ENCODE measurements at places on chromosomes 5 and 9.

GRCh38 chr5:174727794-174728680, 3.7 kb downstream of the MSX2 start:
- H3K27ac ChIP-seq, result no peak overlapping the region
- no peaks in the 10 kb centered on the region for H3K36me3 ChIP-seq
- no peak for DNase-seq
- peaks cover 24% of the 10 kb centered on the region for H3K27me3 ChIP-seq

DNA sequence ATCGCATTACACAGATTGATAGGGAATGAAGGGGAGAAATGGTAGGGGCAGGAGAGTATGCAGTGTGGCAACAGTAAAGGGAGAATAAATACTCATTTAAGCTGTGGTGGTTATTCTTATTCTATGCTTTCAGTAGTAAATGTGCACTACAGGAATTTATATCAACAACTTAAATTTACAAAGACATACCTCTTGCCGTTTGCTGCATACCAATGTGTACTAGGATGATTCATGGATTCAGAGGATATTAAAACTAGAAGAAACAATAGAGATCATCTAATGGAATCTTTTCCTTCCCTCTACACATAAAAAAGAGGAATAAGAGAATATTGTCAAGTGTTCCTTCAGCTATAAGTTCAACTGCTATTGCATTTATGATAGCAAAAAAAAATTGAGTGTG, 103.3 kb upstream of the RASA1 start:
- no peak overlapping the region for H3K27ac ChIP-seq
- H3K36me3 ChIP-seq, result no peaks in the 10 kb centered on the region
- H3K4me1 ChIP-seq, result no peaks in the 10 kb centered on the region
- no peak overlapping the region for H3K4me3 ChIP-seq
- H3K27me3 ChIP-seq, result no peaks in the 10 kb centered on the region
- no peak for DNase-seq

GRCh38 chr9:36148311-36149051, 11.9 kb downstream of the GLIPR2 start:
- H3K27ac ChIP-seq, result peak overlapping the region; percentile 73
- H3K27me3 ChIP-seq, result no peaks in the 10 kb centered on the region
- peak; percentile 61 for DNase-seq
- no peaks in the 10 kb centered on the region for H3K36me3 ChIP-seq
- no peak overlapping the region for H3K4me3 ChIP-seq
- peaks cover 100% of the 10 kb centered on the region for H3K4me1 ChIP-seq

- peaks cover 4% of the 10 kb centered on the region for H3K4me1 ChIP-seq
- no peaks in the 10 kb centered on the region for H3K27me3 ChIP-seq
- no peak overlapping the region for H3K4me3 ChIP-seq
- peak; percentile 67 for DNase-seq
These were observed 14.1 kb upstream of the SFXN1 start for GRCh38 chr5:175464074-175464941.

GRCh38 chr5:7606840-7607465, 211.0 kb downstream of the ADCY2 start:
- no peaks in the 10 kb centered on the region for H3K4me1 ChIP-seq
- H3K36me3 ChIP-seq, result no peaks in the 10 kb centered on the region
- H3K27me3 ChIP-seq, result no peaks in the 10 kb centered on the region
- no peak overlapping the region for H3K27ac ChIP-seq

DNA sequence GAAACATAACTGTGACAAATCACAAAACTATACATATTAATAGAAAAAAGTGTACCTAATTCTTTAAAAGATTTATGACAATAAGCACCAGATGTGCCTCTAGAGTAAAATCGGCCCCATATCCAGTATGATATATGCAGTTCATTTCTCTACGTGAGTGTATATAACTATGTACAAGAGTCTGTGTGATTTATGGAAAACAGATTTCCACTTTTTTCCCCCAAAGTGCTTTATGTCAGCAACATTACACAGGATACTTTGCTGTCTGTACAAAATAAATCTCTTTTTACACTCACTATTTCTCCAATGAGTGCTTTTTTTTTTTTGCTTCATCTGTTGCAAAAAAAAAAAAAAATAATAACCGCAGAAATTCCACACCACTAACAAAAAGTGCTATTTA, 298.8 kb upstream of the RFX3 start:
- H3K27ac ChIP-seq, result no peak overlapping the region
- no peaks in the 10 kb centered on the region for H3K4me1 ChIP-seq
- no peak for DNase-seq
- no peaks in the 10 kb centered on the region for H3K36me3 ChIP-seq
- H3K4me3 ChIP-seq, result no peak overlapping the region

DNA sequence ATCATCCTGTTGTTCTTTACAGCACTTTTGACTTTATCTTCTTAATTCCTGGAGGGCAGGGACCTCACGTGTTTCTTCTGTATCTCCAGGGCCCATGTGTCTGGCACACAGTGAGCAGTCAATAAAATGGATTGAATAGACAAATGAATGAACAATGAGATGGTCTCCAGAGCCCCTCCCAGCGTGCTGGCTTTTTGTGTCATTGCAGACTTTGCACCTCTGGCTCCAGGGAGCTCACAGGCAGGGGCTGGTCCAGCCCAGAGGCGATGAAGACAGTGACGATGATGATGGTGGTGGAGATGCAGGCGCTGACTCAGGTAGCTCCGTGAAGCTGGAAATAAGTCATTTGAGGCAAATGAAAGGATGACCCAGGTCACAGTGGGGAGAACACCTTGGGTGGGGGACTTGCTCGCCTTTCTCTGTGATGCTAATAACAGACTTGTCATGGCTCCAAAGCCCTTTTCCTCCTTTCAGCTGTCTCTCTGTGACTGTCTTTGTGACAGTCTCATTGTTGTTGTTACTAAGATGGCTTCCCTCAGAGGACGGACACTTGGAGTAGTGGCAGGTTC, 30.4 kb upstream of the FABP6 start:
- H3K27ac ChIP-seq, result no peak overlapping the region
- no peaks in the 10 kb centered on the region for H3K27me3 ChIP-seq
- H3K4me1 ChIP-seq, result peaks cover 14% of the 10 kb centered on the region
- no peaks in the 10 kb centered on the region for H3K36me3 ChIP-seq
- no peak for DNase-seq
- H3K4me3 ChIP-seq, result no peak overlapping the region

GRCh38 chr5:78203815-78204214, 90.7 kb downstream of the AP3B1 start:
- H3K4me1 ChIP-seq, result no peaks in the 10 kb centered on the region
- DNase-seq, result no peak
- no peak overlapping the region for H3K27ac ChIP-seq
- no peaks in the 10 kb centered on the region for H3K27me3 ChIP-seq

DNA sequence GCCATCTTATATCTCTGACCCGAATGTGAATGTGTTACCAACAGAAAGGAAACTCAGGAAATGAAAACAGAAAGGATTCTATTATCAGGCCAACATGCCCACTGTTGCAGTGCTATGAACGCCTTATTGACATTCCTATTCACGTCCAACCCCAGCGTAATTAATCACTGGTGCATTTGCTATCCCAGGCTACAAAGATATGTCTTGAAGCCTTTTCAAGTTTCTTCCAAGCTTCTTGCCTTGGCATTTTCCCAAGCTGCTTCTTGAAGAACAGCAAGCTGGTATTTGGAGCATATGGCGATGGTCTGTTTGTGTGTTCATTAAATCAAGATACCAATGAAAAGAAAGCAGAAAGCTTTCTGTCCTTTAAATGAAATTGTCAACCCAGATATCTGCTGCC, 579.2 kb upstream of the ZNF462 start:
- H3K27me3 ChIP-seq, result no peaks in the 10 kb centered on the region
- no peak overlapping the region for H3K27ac ChIP-seq
- no peak overlapping the region for H3K4me3 ChIP-seq
- H3K4me1 ChIP-seq, result no peaks in the 10 kb centered on the region

GRCh38 chr5:131661933-131662332, 26.9 kb upstream of the RAPGEF6 start:
- no peak for DNase-seq
- no peak overlapping the region for H3K27ac ChIP-seq
- H3K4me3 ChIP-seq, result no peak overlapping the region

DNA sequence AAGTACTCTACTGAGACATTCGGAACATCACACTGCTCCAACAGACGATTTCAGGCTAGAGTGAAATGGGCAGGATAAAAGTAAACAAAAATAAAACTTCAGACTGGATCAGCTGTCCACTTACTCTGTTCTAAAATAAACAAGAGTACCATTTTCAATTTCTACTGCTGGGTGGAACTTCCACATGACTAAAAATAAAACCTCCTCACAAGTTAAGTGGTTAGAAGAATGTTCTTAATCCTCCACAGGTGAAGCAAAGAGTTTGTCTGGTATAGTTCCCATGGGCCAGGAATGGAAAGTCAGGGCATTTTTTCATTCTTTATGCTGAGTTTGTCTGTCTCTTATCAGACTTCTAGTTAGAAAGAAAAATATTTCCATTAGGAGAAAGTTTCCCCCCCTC, 15.7 kb downstream of the NUDT12 start:
- no peak overlapping the region for H3K4me3 ChIP-seq
- H3K27ac ChIP-seq, result no peak overlapping the region
- no peaks in the 10 kb centered on the region for H3K27me3 ChIP-seq

GRCh38 chr5:107341376-107342084, 329.2 kb downstream of the EFNA5 start:
- H3K27me3 ChIP-seq, result no peaks in the 10 kb centered on the region
- no peaks in the 10 kb centered on the region for H3K4me1 ChIP-seq
- H3K27ac ChIP-seq, result no peak overlapping the region

DNA sequence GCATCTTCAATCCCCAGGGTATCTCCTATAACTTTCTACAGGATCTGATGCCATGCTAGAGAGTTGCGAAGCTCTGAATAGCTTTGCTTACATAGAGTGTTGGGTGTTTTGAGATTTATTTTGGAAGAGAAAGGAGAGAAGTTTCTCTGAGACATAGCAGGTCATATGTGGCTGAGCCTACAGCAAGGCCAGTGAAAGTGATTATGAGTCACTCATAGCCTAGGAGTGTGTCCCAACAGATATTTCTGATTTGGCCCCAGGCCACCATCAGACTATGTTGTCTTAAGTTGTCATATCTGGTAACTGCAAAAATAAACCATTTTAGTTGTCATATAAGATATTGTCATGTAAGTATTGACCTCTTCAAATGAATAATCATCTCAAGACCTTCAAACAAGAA, 132.0 kb upstream of the RAI14 start:
- H3K27me3 ChIP-seq, result no peaks in the 10 kb centered on the region
- H3K36me3 ChIP-seq, result no peaks in the 10 kb centered on the region
- H3K27ac ChIP-seq, result no peak overlapping the region

GRCh38 chr5:77262697-77263096, 52.2 kb downstream of the PDE8B start:
- DNase-seq, result no peak
- no peaks in the 10 kb centered on the region for H3K36me3 ChIP-seq
- H3K4me1 ChIP-seq, result no peaks in the 10 kb centered on the region
- H3K27ac ChIP-seq, result no peak overlapping the region
- H3K27me3 ChIP-seq, result no peaks in the 10 kb centered on the region
- no peak overlapping the region for H3K4me3 ChIP-seq

DNA sequence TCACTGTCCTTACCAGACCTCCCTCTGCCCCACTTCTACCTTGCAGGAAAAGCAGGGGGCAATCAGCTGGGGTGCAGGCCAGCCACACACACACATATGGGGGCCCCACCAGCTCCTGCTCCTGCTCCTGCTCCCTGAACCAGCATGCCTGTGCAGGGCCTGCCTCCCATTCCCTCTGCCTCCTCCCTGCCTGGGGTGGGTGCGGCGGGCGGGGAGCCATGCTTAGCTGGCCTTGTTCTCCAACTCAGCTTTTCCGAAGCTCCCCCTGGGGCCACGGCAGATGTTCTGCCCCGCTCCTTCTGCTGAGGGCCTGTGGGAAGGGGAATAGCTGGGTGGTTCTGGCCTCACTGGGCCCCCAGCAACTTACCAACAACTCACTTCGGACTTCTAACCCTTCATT, 89.8 kb downstream of the ZNF354C start:
- H3K36me3 ChIP-seq, result no peaks in the 10 kb centered on the region
- DNase-seq, result no peak
- H3K4me3 ChIP-seq, result no peak overlapping the region
- H3K27ac ChIP-seq, result no peak overlapping the region

DNA sequence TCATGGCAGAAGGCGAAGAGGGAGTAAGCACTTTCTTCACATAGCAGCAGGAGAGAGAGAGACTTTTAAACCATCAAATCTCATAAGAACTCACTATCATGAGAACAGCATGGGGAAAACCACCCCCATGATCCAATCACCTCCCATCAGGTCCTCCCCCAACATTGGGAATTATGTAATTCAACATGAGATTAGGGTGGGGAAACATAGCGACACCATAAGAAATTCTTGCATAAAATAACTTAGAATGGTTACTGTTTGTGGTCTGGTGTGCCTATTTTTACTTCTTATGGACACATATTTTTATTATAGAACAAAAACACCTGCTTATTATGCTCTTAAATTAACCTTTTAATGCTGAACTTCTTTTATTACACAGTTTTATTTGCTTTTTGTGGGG, 298.1 kb downstream of the PJA2 start:
- H3K36me3 ChIP-seq, result no peaks in the 10 kb centered on the region
- H3K4me1 ChIP-seq, result no peaks in the 10 kb centered on the region
- no peak overlapping the region for H3K27ac ChIP-seq
- no peak for DNase-seq

DNA sequence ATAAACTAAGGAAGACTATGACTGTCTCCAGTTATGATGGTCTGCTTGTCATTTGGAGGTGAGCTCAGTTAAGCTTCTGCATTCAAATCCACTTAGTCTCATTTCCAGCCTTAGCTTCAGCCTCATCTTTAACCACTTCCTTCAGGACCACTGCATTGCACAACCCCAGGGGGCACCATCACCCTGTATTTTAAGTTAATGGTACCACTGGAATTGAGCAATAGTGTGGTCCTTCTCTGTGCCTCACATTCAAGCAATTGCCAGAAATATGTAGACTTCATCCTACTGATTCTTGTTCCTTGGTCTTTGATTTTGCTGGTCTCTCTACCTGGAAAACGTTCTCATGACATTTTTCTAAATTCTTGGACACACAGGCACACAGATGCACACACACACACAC, 131.5 kb upstream of the PTPN3 start:
- H3K4me3 ChIP-seq, result no peak overlapping the region
- no peak for DNase-seq
- no peaks in the 10 kb centered on the region for H3K36me3 ChIP-seq
- H3K27ac ChIP-seq, result no peak overlapping the region
- H3K4me1 ChIP-seq, result no peaks in the 10 kb centered on the region
- no peaks in the 10 kb centered on the region for H3K27me3 ChIP-seq

- H3K27me3 ChIP-seq, result no peaks in the 10 kb centered on the region
- no peaks in the 10 kb centered on the region for H3K36me3 ChIP-seq
- H3K4me3 ChIP-seq, result no peak overlapping the region
- no peaks in the 10 kb centered on the region for H3K4me1 ChIP-seq
- no peak for DNase-seq
These were observed 140.8 kb downstream of the C9orf152 start for GRCh38 chr9:110066929-110067716.

GRCh38 chr5:150674341-150674821, 13.3 kb downstream of the MYOZ3 start:
- H3K36me3 ChIP-seq, result no peaks in the 10 kb centered on the region
- H3K4me1 ChIP-seq, result peaks cover 18% of the 10 kb centered on the region
- no peak overlapping the region for H3K4me3 ChIP-seq

- no peak overlapping the region for H3K27ac ChIP-seq
- no peak overlapping the region for H3K4me3 ChIP-seq
- H3K4me1 ChIP-seq, result peaks cover 5% of the 10 kb centered on the region
- peak; percentile 36 for DNase-seq
- H3K27me3 ChIP-seq, result peaks cover 9% of the 10 kb centered on the region
These were observed 69.4 kb downstream of the MSX2 start for GRCh38 chr5:174793684-174794328.

Data from CD4-positive, alpha-beta memory T cell (primary cell).